Foreskin fibroblast (primary cell): ENCODE measurements at places on chromosomes 5 and 9.
A peak's percentile ranks its signal among the peaks of the same experiment; 100 is the strongest.

DNA sequence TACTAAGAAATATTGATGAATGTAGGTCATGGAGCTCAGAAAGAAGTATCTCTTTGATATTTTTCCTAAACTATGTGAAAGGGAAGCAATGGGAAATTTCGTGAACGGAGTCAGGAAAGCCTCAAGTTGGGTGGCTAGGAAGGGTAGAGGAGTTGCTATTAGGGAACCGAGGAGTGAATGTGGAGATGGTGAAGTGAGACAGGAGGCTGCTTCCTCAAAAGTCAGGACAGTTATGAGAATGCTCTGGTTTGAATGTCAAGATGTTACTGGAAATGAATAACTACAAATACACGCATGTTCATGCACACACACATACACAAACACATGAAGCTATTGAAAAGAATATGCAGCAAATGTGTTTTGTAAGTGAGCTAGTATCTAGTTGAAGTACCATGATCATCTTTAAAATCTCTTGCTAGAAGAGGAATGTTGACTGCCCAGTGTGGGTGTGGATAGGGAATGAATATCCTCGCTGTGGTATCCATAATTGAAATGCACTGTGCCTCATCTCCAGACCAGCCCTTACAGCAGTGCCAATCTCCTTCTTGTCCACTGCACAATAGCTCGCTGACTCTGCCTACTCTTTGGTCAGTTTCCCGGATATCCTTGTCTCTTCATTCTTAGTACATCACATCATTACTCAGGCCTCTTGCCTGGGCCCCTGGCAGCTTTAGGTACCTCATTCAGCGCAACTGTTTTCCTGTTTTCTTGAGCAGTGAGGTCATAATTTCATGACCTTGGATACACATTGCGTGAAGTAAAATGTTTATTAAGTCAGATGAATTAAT lies 21.9 kb upstream of the PDCD1LG2 start:
- DNase-seq = no peak

DNA sequence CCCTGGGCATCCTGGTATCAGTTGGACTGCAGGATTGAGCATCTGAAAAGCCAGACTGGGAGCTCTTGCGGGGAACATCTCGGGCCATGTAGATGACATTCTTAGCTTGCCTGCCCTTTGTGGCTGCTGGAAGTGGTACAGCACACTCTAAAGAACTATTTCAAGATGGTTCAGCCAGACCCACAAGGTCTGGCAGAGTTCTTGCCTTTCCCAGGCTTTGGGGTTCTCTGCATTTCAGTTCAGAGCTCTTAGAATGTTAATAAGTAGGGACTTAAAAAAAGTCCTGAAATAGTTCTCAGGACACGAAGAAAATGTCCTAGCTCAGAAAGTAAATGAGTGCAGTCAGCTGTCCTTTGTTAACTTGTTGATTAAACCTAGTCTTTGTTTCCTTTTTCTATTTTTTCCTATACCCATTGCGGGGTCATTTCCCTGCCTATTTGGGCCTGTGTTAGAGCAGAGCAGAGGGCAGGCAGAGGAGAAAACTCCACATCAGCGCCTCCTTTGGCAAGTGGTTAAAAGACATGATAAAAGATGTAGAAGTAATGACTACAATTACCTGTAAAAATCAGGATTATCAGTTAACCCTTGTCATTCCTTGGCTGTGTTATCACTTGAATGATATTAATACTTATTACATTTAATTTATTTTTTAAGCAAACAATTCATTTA lies 291.5 kb downstream of the ZSWIM6 start:
- peak; percentile 15 for DNase-seq

GRCh38 chr5:7320701-7321301 lies 75.1 kb upstream of the ADCY2 start:
- DNase-seq = no peak

DNA sequence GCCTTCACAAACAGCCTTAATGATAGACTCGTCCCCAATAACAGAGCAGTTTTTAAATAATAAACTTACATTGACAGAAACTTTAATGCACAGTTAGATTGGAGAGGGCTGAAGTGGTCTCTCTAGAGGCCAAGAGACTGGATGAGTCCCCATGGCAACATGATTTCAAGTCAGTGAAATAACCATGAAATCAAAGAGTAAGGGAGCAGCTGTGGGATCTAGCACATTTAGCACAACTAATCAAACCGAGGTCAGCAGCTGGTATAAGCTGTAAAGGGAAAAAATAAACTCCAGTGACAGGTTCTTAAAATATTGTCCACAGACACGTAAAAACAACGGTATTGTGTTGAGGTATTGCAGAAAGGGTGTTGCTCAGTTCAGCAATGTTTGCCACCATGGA lies 916.6 kb downstream of the DNAH5 start:
- DNase-seq = no peak

DNA sequence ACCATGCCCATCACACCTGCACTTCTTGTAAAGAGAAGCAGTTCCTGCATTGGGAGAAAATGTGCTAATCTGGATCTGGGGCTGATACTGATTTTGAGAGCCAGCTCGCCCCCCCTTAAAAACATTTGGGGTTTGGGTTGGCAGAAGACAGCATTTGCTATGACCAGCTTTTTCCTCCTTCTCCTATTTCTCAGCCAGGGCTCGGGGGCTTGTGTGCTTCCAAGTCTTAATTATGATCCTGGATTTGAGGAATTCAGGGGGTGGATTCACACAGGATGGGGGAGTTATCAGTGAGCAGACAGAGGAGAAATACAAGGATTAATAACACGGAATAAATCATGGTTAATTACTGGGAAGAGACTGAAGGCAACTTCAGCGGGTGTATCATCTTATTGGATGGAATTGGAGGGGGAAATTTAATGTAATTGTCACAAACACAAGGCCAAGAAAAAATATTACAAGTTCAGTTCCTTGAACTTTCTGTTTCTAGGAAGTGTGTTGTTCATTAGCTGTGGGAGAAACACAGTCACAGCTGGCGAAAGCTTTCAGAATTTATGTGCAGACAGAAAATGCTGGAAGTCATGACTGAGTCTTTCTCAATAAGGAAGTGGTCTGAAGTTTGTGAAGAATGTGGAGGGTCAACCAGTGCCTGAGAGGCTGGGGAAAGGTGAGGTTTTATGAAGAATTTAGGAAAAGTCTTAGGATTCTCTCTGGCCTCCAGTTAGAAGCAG lies 15.3 kb downstream of the C9orf152 start:
- DNase-seq = peak; percentile 77

DNA sequence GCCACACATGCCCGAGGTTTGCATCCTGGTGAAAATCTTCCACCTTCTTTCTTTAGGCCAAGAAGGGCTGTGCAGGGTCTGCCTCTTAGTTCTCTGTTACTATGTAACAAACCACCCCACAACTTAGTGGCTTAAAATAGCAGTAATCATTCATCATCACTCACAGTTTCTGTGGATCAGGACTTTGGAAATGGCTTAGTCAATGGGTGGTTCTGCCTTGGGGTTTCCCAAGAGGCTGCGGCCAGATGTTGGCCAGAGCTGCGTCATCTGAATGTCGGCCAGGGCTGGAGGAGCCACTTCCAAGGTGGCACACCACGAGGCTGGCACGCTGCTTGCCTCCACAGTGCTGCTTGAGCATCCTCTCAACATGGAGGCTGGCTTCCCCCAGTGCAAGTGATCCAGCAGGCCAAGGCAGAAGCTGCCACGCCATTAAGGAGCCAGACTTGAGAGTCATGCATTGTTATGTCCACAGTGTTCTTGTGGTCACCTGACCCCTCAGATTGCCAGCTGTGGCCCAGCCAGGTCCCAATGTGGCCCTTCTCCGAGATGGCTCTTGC lies 135.2 kb downstream of the RXRA start:
- DNase-seq = peak; percentile 38

DNA sequence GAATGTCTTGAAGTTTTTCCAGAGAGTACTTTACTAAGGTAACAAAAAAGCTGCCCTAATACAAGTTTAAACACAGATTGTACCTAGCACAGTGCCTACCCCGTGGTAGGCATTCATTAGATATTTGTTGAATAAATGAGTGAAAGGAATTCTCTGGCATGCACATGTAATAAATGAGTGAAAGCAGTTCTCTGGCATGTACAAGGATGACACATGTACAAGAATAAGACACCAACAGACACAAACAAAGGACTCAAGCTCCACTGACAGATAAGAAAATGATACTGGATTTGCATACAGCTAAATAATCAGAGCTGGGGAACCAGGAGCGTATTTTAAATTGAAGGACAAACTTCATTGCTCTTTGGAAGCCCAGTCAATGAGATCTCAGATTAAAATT lies 535.8 kb downstream of the EFNA5 start:
- DNase-seq = peak; percentile 7

DNA sequence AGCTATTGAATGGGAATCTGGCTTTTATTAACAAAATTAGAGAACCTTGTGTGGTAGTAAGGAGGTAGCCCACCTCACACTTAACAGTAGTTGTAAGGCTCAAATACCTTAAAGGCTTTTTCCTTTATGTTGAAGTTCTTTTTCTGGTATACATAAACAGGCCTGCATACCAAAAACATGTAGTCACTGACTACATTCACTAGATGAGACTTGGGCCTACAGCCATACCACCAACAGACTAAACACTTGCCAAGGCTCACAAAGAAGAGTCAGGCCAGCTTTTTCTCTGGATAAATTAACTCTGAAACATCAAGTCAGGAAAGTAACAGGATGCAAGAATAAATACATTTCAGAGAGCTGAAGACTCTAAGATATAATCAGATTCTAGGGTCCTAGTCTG lies 78.6 kb upstream of the MPDZ start:
- DNase-seq = peak; percentile 60

GRCh38 chr9:33750307-33750838 lies 45.0 kb upstream of the PRSS3 start:
- DNase-seq = peak; percentile 70

DNA sequence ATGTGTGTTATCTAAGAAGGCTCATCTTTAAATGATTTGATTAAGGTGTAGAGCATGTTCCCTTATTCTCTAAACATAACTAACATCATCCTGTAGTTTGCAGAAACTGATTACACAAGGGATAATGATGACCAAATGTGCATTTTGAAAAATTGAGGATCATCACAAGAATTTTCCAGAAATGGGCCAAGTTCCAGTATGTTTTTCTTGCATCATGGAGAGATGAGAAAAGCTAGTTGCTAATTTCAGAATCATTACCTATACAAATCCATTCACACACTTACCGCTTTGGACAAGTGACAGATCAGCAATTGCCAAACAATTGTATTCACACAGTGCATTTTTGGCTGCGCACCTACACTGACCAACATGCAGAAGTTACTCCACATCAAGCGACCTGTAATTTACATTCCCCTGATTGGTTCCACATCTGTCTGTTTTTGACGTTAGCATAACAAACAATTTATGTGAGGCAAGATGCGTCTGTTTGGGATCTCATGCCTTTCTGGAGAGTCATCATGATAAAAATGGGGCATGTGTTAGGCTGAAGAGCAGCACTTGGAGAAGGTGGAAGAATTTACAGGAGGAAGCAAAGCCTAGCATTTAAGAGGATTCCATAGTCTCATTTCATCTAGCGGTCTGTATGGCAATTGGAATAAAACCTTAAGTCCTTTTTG lies 2.8 kb upstream of the BNC2 start:
- peak; percentile 60 for DNase-seq

GRCh38 chr5:137960819-137961218 lies 71.6 kb downstream of the PKD2L2 start:
- no peak for DNase-seq

- DNase-seq = no peak
These were observed 1.9 kb downstream of the SPRY4 start for GRCh38 chr5:142322747-142323479.

GRCh38 chr5:125011947-125012346 lies 265.5 kb upstream of the ZNF608 start:
- no peak for DNase-seq

- peak; percentile 46 for DNase-seq
These were observed 2.1 kb downstream of the SAXO1 start for GRCh38 chr9:19030899-19031298.

GRCh38 chr5:139075066-139076050 lies 122.8 kb downstream of the SIL1 start:
- peak; percentile 26 for DNase-seq

GRCh38 chr9:4131946-4132345 lies 167.9 kb downstream of the GLIS3 start:
- DNase-seq = no peak

GRCh38 chr9:105103776-105104175 lies 140.7 kb upstream of the SLC44A1 start:
- DNase-seq = peak; percentile 17

DNA sequence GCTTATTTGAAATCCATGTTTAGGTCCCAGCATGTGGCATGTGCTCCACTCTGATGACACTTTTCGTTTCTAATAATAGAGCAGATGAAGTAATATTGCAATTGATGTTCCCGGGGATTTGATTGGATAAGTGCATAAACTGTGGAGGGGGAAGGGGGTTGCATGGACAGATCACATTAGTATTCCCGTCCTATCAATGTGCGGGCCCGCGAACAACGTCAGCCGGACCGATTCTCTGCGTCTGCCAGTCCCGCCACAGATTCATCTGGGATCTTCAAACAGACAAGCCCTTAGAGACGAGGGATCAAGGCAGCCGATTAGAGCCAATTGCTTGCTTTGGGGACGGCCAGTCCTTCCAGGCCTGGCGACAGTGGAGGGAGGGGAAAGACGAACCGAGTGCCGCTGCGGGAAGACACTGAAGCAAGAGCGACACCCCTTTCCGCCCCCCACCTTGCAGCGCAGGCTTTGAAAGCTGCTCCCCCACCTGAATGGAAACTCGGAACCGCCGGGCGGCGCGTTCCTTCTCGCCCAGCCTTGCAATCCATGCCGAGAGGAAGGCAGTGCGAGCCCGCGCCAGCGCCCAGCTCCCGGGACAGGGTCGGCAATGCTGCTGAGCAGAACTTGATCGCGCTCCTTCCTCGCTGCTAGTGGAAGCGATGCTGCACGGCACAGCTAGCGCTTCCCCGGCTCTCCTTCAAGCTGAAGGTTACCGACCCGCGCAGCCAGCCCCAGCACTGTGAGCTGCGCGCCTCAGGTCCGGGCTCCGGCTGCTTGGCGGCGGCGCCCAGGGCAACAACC lies at the start of gene RGS7BP:
RGS7BP (plus strand) TSS at position 247 of the 798 bp plus-strand sequence. CDS start 610 bp downstream, outside the sequence.
- peak; percentile 56 for DNase-seq

DNA sequence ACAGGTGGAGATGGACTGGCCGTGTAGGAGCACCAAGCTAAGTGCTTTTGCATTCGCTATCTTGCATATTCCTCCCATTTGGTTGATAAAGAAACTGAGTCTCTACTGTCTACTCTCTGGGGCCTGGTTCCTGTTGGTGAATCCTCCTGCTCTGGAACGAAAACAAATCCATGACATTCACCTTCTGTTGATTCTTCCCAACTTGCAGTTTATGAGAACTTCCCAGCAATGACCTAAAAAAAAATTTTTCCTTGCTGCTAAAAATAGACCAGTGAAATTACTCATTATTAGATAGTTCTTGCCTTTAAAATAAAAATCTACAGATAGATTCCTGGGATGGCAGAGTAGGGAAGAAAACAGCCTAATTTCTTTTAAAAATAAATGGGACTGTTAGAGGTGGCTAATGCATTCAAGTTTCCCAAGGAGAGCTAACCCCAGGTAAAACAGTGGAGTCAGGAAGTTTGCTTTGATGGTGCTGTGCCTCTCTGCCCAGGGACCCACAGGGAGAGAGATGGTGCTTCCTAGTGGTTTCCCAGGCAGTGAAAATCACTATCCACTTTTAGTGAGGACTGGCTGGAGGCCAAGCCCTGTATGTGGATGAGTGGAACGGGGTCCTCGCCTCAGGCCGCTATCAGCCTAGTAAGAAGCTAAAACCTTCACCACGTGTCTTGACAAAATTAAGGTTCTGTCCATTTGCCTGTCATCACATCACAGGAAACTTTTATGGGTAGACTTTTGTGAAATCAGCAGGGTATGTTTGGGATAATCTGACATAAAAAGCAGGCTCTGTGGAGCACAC lies 68.4 kb upstream of the NR3C1 start:
- no peak for DNase-seq
